ENCODE measurements at places on chromosomes 6 and 20.

DNA sequence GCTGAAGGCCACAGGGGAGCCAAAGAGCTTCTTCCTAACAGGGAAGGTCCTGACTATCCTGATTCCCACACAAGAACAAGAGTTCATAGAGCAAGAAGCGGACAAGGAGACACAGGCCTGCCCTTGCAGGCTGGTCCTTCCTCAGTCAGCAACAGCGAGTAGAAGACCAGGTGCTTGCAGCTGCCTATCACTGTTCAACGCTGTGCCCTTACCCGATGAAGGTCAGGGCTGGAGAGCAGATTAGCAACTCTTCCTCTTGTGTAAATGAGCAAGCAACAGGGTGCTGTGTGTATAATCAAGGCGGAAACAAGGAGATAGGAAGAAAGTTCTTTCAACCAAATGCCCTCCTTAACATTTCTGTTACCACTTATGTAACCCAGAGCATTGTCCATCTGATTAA lies 115.3 kb upstream of the SPACA1 start:
- no peak for DNase-seq

- DNase-seq, result no peak
These were observed 14.3 kb downstream of the TTPAL start for GRCh38 chr20:44489931-44490330.

- no peak for DNase-seq
These were observed 41.6 kb downstream of the PLCG1 start for GRCh38 chr20:41178904-41179432.

DNA sequence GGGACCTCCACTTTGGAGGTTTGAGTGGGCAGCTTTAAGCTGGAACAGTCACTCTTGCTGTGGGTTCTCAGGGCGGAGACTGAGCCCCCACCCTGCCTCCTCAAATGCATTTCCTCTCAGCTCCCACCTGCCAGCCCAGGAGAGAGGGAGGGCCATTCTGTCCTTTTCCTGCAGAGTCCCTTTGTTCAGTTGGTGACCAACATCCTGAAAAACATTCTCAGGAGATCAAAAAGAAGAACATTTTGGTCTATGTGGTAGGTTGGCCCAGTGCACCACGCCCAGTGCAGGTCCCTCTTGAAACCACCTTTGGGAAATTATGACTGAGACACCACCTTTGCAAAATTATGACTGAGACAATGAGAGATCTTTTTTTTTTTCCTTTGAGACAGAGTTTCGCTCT lies 13.4 kb downstream of the SLC52A3 start:
- peak; percentile 17 for DNase-seq

GRCh38 chr6:123024976-123025375 lies 28.9 kb downstream of the CLVS2 start:
- no peak for DNase-seq

- no peak for DNase-seq
These were observed 53.1 kb upstream of the SLC32A1 start for GRCh38 chr20:38671186-38671585.

- DNase-seq, result no peak
These were observed 514.3 kb upstream of the CITED2 start for GRCh38 chr6:139888681-139889122.

- DNase-seq, result no peak
These were observed 16.6 kb downstream of the SNRPC start for GRCh38 chr6:34773916-34774315.

DNA sequence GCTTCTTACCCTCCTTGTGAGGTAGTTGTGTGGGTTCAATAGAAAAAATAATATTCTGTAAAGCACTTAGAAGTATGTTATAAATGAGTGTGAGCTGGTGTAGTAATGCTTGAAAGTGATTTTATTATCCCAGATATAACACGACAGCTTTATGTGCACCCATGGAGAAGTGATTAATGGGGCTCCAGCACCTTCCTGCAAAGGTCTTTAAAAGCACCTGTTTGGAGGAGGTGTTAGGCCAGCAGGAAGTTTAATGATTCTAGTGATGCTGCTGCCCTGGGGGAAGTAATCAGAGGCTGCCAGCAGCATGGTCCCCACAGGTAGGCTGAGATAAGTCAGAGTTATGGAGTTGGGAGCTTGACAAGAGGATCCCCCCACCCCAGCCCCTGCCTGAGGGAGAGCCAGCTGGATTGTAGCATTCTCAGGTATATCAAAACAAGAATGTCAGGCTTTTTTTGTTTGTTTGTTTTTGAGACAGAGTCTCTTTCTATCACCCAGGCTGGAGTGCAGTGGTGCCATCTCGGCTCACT lies 166.3 kb downstream of the PHACTR1 start:
- no peak for DNase-seq

- no peak for DNase-seq
These were observed 26.7 kb downstream of the PKIG start for GRCh38 chr20:44609006-44609515.

- no peak for DNase-seq
These were observed 201.7 kb downstream of the CLIC5 start for GRCh38 chr6:45813943-45814342.

GRCh38 chr20:21109144-21109543 lies 3.0 kb upstream of the LINC00237 start:
- DNase-seq, result no peak

DNA sequence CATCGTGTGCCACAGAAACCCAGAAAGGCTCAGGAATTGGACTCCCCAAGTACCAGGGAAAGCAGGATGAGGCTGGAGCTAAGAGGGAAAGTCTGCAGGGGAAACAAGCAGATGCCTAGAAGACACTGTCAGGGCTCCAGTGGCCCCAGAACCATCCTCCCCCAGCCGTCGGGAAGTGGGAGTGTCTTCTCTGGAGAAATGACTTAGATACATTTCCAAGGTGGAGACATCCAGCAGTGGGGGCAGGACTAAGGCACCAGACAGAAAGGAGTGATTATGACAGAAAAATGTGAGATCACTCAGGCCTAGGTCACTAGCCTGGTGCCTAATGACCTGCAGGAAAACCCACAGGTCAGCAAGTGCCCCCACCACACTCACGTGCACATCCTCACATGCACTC lies 36.0 kb upstream of the VSX1 start:
- no peak for DNase-seq

- DNase-seq, result no peak
These were observed 444.3 kb upstream of the NRSN1 start for GRCh38 chr6:23681743-23682142.

All from aorta (tissue), 5 donors.